ENCODE measurements at places on chromosomes 11 and 22.

GRCh38 chr11:61294717-61295595 lies at the start of gene VWCE:
TSS of gene VWCE (minus strand) at chr11:61295316. CDS start at chr11:61295037, 279 bp downstream.
- DNase-seq, result peak; percentile 58

DNA sequence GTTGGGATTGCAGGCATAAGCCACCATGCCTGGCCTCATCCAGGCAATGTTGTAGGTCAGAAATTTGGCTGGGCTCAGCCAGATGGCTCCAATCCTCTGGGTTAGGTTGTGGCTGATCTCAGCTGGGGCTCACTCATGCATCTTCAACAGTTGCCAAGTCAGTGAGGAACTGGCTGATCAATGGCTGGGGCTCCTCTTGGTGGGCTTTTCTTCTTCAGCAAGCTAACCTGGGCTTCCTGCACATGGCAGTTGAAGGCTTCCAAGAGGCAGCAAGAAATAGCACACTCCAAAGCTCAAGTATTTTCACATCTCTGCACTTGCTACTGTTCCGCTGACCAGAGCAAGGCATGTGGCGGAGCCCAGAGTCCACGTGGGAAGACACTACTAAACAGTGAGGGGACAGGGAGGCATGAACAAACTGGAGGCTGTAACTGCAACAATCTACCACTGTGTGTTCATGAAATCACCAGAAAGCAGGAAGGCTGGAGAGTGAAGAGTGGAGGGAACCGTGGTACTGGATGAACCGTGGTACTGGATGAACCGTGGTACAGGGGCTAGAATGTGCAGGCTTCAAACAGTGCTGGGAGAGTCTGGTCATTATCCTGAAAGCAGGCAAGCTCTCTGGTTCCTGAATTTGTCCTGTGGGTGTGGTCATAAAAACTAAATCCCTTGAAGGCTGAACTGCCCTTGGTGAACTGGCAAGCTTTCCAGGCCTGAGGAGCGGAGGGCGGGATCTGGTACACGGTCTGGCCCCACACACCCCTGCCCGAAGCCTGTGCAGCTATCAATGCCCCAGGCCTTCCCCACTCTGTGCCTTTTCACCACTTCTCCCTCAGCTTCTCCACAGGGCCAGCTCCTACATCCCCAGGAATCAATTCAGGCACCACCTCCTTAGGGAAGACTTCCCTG lies 20.2 kb downstream of the CHST1 start:
- no peak for DNase-seq

GRCh38 chr11:131033151-131033651 lies 116.9 kb upstream of the SNX19 start:
- DNase-seq, result no peak

- DNase-seq, result no peak
Measured at GRCh38 chr11:45185228-45185729, 38.8 kb downstream of the PRDM11 start.

DNA sequence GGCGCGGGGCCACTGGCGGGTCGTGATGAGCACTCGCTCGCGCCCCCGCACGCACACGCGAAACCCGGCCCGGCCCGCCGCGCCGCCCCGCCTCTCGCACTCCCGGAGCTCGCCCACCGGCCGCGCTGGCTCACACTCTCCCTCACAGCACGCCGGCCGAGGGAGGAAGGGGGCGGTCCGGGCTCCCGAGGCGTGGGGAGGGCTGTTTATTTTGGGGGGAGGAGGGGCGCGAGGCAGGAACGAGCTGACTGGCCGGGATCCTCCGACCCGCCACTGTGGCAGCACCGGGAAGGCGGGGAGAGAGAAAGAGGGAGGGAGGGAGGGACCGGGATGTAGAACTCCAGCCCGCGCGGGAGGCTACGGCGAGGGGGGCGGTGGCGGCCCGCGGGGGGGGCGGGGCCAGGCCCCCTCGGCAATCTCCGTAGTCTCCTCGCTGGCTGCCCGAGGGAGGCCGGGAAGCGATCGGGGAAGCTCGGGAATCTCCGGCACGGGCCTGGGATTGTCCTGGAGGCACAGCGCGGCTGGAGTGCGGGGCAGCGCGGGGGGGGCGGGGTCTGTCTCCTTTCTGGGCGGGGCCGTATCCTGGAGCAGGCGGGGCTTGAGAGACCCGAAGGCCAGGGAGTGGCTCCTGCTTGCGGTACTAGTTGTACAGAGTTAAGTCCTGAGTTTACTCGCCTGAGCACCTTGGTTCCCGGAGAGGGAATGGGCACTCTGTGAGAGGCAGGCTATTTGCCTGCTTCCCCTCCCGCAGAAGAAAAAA lies at the start of gene RBFOX2:
Gene RBFOX2 (minus strand): TSS at position 179 of the 760 bp plus-strand sequence. CDS start 399 bp downstream, outside the sequence.
- DNase-seq, result peak; percentile 66

- no peak for DNase-seq
Measured at GRCh38 chr11:119377112-119377901, 4.2 kb downstream of the USP2 start.

DNA sequence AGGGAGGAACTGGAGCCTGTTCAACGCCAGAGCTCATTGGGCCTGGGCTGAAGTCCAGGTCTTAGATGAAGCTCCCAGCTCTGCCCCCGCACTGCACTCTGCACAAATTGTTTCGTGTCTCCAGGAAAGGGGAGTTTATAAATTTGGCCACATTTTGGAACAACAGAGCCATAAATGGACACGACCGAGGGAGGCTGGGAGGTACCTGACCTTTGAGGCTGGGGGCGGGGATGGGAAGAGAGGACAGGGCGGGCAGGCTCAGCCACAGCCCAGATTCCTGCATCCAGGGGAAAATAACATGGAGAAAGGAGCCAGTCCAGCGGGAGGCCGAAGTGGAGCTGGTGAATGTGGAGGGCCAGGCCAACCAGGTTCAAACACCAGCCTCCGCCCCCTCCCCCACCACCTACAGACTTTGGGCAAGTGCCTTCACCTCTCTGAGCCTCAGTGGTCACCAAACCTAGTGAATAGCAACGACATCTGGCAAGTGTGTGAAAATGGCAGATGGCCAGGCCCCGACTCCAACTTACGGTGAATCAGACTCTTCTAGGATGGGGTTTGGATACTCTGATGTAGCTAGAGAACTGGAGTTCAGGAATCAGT lies 36.8 kb upstream of the SMTN start:
- no peak for DNase-seq

DNA sequence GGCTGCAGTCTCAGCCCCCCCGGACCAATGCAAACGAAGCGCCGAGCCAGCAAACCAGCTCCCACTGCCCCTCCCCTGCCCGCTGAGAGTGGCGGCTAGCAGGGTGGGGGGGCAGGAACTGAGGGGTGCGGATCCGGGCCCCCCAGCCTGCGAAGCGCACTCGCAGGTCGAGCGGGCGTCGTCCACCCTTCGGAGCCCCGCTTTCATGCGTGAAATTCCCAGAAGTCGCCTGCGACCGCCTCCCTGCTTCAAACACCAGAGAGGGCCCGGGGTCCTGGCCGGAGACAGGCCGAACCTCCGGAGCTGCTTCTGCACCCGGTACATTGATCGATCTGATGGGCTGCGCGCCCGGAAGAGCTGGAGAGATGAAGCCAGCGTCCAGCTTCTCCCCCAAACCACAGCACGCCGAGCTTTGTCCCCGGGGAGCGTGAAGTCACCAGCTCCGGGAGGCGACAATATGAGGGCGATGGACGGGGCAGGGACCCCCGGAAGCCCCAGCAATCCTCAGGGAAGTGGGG lies 646 bp upstream of the PATZ1 start:
- DNase-seq, result peak; percentile 19

- DNase-seq, result no peak
Measured at GRCh38 chr11:117824571-117825537, at the start of gene FXYD2. TSS of gene FXYD2 (minus strand) at chr11:117824744. CDS start at chr11:117824678, 66 bp downstream.

DNA sequence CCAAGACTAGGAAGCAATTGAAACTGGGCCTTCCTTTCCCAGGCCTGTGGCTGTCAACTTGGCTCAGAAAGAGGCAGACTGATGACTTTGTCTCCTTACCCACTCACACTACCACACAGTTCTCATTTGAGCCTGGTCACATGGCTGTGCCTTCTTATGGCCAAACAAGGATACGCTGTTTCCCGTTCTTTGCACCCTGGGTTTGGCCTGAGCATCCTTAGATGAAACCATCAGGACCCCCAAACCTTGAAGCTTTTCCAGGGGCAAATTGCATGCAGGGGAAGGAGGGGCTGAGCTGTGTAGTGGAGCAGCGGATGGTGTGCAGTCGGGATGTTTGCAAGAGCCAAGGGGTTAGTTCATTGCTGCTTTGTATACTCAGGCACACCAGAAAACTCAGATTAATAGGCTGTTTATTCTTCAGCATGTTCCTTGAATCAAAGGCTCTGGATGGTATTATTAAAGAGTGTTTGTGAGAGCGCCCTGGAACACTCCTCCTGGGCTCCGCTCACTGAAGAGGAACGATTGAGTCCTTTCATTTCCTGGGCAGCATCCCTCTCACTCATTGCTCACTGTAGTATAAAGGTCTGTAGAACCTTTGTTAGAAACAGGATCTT lies 69.8 kb downstream of the ARFGAP2 start:
- DNase-seq, result no peak

GRCh38 chr22:38201711-38202436 lies at the start of gene MAFF:
TSS of gene MAFF (plus strand) at chr22:38201994. CDS start at chr22:38213854, 11,860 bp downstream.
- peak; percentile 76 for DNase-seq

DNA sequence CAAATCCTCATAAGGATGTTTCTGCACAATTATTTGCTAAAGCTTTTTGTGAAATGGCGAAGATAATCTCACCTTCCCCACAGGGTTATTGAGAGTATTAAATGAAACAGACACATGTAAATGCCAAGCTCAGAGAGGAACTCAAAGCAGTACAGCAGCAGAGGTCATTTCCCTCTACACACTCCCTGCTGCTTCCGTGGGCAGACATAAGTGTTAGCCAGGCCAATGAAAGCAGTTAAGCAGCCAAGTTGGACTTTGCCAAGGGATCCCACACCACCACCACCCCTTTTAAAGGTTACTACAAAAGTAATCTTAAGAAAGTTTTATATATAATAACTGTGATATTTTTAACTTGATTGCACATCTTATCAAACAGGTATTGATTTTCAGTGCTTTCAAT lies 4.0 kb upstream of the FAM111A start:
- DNase-seq, result no peak

- DNase-seq, result no peak
Measured at GRCh38 chr11:37721485-37721884, 1123.4 kb upstream of the RAG2 start.

DNA sequence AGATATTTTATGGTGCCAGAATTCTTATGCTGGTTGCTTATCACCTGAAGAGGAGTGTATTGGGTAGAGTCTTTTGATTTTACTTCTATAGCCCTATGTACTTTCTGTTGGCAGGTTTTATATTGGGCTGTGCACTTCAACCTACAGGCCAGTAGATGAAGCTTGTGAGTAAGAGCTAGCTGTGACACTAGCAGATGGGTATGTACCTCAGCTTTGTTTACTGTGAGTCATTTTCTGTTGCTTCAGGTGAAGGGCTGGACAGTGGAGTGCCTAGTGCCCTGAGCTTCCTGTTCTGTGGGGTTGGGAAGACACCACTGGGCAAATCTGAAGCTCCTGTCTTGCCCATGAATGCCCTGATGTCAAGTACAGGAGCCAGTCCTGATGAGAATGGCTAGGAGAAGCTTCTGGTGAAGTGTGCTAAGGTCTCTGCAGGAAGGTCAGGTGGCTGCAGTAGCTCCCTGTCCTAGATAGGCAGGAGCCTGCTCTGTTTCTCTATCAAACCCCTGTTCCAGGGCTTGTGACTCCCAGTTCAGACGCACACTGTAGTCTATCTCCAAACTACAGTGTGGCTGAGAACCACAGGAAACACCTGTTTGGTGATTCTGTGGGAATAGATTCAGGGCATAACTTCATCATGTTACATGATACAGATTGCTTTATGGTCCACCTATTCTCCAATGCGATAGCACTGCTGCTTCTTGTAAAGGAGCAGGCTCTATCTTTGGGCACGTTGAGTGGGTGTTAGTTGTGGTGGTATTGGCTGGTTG lies 755.7 kb downstream of the KCNA4 start:
- DNase-seq, result no peak

- DNase-seq, result no peak
Measured at GRCh38 chr11:33828604-33829429, 54.5 kb upstream of the FBXO3 start.

DNA sequence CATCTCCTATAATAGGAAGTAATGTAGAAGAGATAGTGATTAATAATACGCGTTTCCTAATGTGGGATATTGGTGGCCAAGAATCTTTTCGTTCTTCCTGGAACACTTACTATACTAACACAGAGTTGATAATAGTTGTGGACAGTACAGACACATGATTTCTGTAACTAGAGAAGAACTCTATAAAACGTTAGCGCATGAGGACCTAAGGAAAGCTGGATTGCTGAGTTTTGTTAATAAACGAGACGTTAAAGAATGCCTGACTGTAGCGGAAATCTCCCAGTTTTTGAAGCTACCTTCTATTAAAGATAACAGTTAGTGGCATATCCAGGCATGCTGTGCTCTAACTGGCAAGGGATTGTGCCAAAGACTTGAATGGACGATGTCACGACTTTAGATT lies 83.3 kb downstream of the GGT1 start:
- no peak for DNase-seq

GRCh38 chr11:3175194-3175593 lies 10.1 kb upstream of the OSBPL5 start:
- DNase-seq, result no peak

GRCh38 chr11:58509748-58510147 lies 1.8 kb upstream of the OR5B21 start:
- no peak for DNase-seq

- no peak for DNase-seq
Measured at GRCh38 chr11:8209208-8209807, 40.5 kb upstream of the RIC3 start.

DNA sequence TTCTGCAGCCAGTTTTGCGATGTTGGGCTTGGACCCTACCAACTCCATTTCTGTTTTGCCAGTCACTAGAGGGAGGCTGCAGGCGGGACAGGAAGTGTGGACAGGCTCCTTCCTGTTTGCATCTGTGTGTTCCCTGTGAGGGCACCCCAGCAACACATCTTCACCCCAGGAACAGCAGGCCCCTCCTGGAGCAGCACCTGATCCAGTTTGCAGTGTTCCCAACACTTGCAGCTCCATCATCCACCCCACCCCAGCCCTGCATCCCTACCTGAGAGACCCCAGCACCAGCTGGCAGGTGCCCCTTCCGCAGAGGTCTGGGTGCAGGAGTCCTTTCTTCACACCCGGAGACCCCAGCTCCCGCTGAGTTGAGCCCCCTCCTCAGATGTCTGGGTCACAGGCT lies 7.4 kb upstream of the VSIG10L2 start:
- no peak for DNase-seq

- no peak for DNase-seq
Measured at GRCh38 chr11:78030429-78031325, 7.6 kb upstream of the KCTD14 start.

GRCh38 chr11:68750195-68751003 lies 921 bp downstream of the TESMIN start:
- no peak for DNase-seq

GRCh38 chr22:39318507-39319283 lies 728 bp downstream of the RPL3 start:
- DNase-seq, result no peak

DNA sequence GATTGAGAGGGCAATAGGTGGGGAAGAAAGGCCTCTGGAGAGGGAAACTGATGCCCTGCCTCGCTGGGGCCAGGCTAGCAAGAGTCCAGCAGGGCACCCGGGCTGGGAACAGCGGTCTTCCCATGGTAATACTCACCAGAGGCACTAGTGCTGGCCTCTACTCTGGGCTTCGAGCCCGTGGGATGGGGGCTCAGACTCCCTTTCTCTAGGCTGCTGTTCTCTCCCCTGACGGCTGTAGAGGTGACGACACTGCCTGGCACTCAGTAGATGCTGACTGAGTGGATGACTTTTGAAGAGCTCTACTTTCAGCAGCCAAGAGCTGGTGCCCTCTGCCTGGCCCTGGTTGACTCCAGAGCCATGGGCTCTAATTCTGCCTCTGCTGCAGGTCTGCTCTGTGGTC lies 818 bp upstream of the C1QTNF4 start:
- DNase-seq, result no peak

Data from activated CD4-positive, alpha-beta T cell treated with anti-CD3 and anti-CD28 coated beads, Interleukin-2, amount 50 U/mL, for 24 hours (primary cell).